ENCODE measurements at places on chromosomes 6 and 20. TPM values are rescaled to one million over a fixed set of nuclear protein-coding genes. Genes with fewer than 3 reads are reported as not detected.

GRCh38 chr20:36102809-36103596, 51.5 kb upstream of the EPB41L1 start:
- DNase-seq: no peak

- no peak for DNase-seq
Measured at GRCh38 chr6:168385037-168385759, 55.8 kb upstream of the SMOC2 start.

DNA sequence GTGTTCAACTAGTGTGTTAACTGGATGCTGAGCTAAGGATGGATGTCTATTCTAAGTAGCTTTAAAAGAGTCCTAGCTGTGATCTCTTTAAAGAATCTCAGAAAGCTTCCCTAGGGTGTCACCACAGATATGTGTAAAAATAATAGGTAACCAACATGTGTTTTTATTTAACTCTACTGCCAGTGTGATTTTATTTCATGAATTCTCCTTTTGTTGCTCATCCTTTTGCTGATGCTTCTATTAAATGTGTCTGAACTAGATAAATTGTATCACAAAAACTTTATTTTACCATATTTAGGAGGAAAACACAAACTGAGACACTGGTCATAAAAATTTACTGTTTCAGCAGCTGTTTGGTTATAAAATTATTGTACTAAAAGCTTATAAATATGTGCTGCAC, 809.4 kb upstream of the CITED2 start:
- no peak for DNase-seq

GRCh38 chr6:130991422-130992137, 71.5 kb downstream of the EPB41L2 start:
- DNase-seq: no peak

DNA sequence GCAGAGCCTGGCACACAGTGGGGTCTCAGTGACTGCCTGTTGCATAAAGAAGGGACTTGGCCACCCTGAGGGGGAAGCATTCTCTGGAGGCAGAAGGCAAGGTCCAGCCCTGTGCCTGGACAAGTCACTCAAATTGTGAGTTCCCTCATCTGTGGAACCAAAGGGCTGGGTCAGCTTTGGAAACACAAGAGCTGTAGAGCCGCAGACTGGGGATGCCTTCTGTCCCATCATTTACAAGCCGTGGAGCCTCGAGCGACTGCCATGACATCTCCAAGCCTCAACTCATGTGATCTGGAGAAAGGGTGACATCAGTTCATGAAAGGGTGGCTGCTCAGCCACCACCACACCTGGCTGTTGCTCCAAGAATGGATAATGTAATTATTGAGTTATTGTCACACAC, 20.4 kb upstream of the SIRPD start:
- DNase-seq: no peak

GRCh38 chr6:17086469-17086868, 15.4 kb upstream of the STMND1 start:
- DNase-seq: peak; percentile 28

GRCh38 chr6:74087899-74088298, 391.9 kb downstream of the CD109 start:
- no peak for DNase-seq

DNA sequence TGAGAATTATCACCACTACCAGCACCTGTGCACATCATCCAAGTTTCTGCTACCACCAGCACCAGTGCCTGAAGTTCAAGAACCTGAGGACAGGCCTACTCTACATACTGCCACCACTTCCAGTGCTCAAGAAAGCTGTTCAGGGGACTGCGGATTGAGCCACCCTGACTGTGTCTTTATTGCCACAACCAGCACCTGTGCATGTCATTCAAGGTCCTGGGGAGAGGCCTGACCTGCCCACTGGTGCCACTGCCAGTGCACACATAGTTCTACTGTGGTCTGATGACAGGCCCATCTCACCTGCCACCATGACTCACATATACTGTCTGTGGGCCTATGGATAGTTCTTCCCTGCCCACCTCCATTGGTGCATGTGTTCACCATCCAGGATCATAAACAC, 559.4 kb downstream of the COL12A1 start:
- DNase-seq: no peak

GRCh38 chr6:137494281-137494987, at the start of gene OLIG3:
Gene OLIG3, minus strand, starts transcription at chr6:137494394. Its CDS starts 224 bp downstream, at chr6:137494170.
- DNase-seq: no peak

GRCh38 chr20:10653599-10654249, 20.1 kb downstream of the JAG1 start:
- no peak for DNase-seq

- DNase-seq: no peak
Measured at GRCh38 chr6:15386110-15386755, 140.4 kb downstream of the JARID2 start.

DNA sequence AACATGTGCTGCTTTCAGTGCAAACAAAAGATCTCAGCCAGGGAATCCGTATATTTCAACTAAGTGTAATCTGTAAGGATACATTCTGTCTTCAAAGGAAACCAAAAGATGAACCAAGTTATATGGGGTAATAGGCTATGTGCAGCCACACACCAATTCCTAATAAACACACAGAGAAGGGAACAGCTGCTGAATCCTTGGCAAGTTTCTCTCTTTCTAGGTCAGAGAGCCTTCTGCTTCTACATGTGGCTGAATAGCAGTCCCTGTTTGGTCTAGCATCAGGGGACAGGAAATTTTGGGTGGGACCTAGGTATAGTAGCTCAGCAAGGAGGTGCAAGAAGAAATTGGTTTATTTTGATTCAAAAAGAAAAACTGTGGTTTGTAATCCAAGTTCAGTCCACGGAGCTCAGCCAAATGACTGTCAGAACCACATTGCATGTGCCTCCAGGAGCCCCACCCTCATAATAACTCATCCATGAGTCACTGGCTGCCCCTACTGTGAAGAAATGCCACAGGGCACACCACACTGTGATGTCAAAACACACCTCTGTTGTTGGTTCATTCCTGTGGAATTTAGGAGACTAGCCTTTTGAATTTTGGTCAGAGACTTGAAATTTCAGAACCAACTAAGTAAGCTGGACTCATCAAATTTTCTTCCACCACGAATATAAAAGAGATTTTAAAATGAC, 21.1 kb downstream of the SPTLC3 start:
- DNase-seq: no peak

DNA sequence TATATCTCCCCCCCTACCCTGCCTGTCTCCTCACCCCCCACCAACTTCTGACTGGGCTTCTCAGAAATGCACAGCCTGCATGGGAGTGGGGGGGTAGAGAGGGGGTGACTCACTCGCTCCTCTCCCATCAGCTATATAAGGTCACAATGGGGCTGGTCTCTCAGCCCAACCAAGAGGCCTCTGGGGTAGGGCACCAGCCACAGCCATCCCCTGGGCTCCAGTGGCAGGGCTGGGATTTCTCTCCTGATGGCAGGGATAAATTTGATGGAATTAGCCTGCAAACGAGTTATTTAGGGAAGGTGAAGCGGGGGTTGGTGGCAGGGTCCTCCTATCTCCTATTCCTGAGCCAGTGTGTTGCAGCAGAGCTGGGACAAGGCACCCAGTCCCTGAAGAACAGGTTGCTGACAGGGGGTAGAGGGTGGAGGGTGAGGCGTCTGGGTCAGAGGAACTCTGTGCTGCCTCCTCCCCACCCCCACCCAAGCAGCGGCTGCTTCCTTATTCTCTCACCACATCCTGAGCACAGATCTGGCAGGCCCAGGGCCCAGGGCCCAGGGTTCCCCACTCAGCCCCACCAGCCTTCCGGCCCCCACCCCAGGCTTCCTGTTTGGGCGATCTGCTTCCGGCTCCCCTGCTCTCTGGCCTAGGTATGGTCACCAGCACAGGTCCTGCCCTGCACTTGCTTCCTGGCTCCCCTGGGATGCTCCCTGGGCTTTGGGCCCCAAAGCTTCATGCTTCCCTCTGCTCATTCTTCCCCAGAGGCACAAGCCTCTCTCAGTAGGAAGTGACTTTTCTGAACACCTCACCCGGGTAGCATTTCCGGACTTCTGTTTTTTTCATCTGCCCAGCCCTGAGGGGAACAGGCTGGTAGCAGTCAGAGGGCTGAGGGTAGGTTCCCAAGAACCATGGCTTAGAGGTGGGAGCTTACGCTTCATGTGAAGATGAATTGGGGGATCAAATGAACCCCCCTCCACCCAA, 4.0 kb downstream of the PPP1R18 start:
- DNase-seq: no peak

DNA sequence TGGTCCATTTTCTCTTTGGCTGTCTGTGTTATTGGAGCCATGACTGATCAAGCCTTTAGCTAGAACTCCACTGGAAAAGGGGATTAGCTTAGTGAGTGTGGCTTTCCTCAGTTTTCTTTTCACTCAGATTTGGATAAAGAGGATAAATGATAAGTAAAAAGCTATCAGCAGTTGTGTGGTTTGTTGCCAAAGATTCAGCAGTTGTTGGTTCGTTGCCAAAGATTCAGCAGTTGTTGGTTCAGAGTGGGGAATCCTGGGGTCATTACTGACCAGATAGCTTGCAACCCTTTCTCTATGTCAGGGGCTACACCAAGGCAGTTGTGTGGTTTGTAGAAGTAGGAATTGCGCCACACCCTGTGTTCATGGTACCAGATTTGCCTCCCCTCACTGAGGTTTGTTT, 107.7 kb upstream of the SCP2D1 start:
- no peak for DNase-seq

GRCh38 chr6:27601668-27602254, 128.9 kb upstream of the ZNF184 start:
- DNase-seq: no peak

GRCh38 chr6:33433001-33433543, 13.2 kb downstream of the SYNGAP1 start:
- DNase-seq: no peak

- no peak for DNase-seq
Measured at GRCh38 chr6:11085758-11086435, 7.7 kb upstream of the SMIM13 start.

GRCh38 chr20:8094415-8094818, 37.6 kb upstream of the PLCB1 start:
- no peak for DNase-seq

GRCh38 chr6:155062866-155063341, 67.8 kb downstream of the TIAM2 start:
- DNase-seq: no peak

- DNase-seq: no peak
Measured at GRCh38 chr20:37363221-37364012, 17.5 kb downstream of the SRC start.

GRCh38 chr6:20755631-20756030, 221.4 kb downstream of the CDKAL1 start:
- no peak for DNase-seq

DNA sequence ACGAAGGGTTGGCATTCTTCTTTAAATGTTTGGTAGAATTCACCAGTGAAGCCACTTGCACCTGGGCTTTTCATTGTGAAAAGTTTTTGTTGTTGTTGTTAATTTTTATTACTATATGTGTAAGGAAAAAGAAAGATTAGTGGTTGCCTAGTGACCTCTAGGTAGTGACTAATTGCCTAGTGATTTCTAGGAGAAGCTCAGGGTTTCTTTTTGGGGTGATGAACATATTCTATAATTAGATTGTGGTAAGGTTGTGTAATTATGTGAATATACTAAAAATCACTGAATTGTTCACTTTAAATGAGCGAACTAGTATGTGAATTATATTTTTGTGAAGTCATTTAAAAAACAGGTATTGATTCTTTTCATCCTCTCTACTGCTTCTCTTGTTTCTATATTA, 123.8 kb upstream of the TMEM170B start:
- no peak for DNase-seq

DNA sequence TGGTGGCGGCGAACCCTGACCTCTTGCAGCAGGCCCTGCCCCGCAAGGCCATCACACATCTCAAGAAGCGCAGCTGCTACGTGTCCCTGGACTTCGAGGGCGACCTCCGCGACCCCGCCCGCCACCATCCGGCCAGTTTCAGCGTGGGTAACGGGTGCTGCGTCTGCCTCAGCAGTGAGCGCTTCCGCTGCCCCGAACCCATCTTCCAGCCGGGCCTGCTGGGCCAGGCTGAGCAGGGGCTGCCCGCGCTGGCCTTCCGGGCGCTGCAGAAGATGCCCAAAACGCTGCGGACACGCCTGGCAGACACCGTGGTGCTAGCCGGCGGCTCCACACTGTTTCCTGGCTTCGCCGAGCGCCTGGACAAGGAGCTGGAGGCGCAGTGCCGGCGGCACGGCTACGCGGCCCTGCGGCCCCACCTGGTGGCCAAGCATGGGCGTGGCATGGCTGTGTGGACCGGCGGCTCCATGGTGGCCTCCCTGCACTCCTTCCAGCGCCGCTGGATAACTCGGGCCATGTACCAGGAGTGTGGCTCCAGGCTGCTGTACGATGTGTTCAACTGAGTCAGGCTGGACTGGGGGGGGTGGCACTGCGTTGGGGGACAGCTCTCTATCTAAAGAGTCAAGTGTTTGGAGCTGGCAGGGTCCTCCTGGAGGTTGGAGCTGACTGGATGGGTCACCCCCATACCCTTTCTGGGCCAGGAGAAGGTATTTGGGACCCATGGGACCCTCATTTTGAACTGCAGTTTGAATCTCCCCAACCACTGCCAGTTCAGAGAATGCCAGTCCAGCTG, 1.1 kb downstream of the ACTL10 start:
- peak; percentile 78 for DNase-seq

DNA sequence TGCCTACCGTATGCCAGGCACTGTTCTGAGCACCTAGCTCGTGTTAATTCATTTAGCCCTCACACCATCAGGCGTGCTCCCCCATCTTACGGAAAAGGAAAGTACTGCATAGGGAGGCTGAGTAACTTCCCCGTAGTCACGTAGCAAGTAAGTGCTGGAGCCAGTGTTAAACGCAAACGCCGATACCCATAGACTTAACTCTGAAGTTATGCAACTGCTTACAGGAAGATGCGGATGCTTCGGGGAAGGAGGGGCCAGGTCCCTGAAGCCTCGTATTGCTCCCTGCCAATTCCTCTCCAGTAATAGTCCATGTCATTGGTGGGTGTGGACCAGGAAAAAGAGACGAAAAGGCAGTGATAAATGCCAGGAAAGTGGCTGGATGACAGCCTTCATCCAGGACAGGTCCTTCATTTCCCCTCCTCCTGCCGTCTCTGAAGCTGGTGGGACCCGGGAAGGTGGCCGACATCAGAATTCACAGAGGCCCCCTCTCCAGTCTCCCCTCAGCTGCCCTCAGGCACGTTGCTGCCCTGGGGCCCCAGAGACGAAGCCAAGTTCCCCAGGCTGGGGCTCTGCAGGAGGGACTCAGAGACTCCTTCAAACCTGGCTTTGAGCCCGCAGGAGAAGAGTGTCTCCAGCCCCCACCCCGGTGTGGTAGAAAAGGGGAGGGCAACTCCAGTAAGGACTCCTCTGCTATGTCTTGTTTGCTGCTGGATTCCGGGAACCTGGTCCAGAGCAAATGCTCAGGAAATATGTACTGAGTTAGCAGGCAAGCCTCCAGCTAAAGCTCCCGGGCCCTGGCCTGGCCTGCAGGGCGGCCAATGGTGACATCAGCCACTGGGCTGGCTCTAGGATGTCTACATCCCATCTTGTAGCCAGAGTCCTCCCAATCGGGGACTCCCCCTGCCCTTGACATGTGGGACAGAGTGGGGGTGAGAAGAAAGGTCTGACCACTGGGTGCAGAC, 37.8 kb downstream of the RAB44 start:
- no peak for DNase-seq

Gene TCFL5
- total RNA-seq: 17.5 TPM

Gene SMPD2
- total RNA-seq: 10.1 TPM

Gene XRN2
- 102 TPM for total RNA-seq

Gene C2
- total RNA-seq: 1.2 TPM

Gene DZANK1
- total RNA-seq: 8.0 TPM

Gene ME1
- total RNA-seq: 4.4 TPM

Data from neural crest cell (in vitro differentiated cells).